Vagina (tissue), 2 donors: ENCODE measurements at places on chromosomes 13 and 19.

DNA sequence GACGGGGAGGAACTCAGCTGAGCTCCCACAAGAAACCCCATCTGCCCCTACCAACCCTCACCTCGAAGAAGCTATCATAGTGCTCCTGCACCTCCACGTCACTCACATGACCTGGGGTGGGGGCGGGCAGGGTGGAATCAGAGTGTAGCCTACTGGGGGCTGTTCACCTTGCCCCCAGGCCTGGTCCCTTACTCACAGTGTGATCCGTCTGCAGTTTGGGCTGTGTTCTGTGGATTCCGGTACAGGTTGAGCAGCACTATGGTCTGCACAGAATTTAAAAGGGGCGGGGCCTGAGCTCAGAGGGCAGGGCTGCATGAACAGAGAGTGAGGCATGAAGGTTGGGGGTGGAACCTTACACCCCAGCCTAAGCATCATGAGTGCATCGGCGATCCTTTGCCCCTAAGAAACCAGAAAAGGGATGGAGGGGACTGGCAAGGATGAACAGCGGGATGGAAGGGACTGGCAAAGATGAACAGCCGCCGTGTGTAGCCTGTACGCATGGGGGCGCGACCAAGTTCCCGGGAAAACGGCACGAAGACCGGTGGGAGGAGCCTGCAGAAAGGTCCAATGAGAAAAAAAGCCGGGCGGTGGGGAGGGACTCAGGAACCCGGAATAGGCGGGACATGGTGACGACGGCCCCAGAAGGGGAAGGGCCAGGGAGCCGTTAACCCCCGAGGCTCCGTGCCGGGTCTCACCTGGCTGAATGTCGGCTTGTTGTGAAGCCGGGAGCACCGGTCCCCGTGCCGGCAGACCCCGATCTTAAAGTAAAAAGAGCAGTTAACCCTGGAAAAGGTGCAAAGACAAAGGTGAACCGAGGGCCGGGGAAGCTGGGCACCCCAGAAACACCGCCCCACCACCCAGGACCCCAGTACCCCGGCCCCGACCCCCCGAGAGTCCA is 539 bp downstream of the U2AF1L4 start:
- DNase-seq, result peak; percentile 98

- DNase-seq, result no peak
Measured at GRCh38 chr13:104256701-104257100, 1190.5 kb upstream of the SLC10A2 start.

DNA sequence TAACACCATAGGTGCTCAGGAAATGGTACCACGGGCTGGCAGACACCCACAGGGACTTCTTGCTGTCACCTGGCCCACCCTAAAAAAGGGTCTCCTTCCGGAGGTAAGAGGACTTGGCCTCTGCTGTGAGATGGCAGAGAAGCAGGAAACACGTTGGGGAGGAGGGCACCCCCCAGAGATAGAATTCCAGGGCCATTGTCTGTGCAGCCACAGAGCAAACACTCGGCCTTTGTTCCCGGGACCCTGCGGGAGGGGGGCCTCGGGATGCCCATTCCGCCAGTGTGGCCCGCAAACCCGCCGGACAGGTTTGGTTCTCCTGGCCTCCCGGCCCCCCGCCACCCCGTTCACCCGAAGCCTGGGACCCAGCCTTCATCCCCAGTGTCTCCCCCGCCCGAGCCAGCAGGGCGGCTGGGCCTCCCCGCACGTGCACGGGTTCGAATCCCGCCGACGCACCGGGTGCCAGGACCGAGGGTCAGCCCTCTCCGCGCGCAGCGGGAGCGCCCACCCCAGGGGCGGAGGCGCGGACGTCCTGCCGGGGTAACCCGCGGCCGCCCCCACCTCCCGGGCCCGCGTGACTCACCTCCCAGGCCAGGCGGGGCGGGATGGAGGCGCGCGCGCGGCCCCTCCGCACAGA is 714 bp downstream of the PLPP2 start:
- DNase-seq, result no peak

GRCh38 chr13:26325876-26326275 is 71.9 kb downstream of the CDK8 start:
- no peak for DNase-seq

DNA sequence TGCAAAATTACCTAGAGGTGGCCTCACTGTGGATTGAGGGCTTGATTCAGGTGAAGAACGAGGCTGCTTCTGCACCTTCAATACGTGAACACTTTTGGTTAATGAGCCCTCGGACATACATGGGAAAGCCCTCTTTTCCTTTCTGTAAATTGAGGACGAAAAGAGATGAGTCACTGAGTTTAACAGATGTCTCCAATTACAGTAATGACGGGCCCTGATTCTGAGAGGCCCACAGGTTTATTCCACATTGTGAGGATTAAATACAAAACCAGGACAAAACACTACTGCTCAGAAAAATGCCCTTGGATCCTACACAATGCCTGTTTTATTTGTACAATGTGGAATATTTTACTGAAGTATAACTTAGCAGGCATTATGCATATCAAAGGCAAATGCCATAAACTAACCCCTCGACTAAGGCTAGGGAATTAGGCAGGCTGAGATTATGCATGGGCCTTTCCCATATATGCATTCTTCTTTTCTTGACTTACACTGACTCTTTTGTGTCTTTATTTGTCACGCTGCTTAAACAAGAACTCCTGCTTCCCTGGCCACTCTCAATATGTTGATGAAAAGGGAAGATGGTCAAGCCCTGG is 819.9 kb downstream of the OLFM4 start:
- DNase-seq, result no peak
